ENCODE measurements at places on chromosomes 3 and 15.

DNA sequence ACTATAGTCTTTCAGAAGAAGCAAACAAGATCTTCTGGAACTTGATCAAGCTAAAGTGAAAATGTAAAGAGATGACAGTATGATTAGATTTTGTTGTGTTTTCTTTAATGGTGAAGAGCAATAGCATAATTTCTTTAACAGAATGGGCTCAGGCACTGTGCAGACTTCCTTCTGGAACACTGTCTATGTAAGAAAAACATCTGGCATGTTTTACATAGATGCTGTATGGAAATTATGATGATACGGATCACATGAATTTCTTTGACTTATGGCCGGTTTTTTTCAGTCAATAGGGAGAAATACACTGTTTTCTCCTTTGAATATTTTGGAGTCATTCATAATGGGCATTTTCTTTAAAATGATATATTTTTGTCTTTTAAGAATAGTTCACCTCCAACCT is 42.6 kb downstream of the PHLDB2 start:
- DNase-seq, result no peak

DNA sequence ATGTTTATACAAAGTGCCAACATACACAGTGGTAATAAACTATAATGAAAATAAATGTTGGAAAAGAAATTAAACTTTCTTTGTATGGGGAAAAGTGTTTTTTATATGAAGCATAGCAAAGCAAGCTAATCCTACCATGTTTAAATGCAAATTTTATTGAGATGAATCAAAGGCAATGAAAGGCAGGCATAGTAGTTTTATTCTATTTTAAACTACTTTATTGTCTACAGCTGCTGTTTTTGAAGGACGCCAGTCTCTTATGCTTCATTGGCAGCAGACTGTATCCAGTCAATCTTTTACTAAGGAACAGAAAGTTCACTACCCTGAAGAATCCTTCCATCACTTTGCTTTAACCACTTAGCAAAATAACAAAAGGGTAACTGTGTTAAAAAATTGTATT is 761.0 kb downstream of the ROBO2 start:
- DNase-seq, result no peak

- no peak for DNase-seq
Observed at GRCh38 chr3:10523561-10523960, 18.2 kb upstream of the ATP2B2 start.

GRCh38 chr3:171195686-171196085 is 169.2 kb upstream of the SLC2A2 start:
- no peak for DNase-seq

DNA sequence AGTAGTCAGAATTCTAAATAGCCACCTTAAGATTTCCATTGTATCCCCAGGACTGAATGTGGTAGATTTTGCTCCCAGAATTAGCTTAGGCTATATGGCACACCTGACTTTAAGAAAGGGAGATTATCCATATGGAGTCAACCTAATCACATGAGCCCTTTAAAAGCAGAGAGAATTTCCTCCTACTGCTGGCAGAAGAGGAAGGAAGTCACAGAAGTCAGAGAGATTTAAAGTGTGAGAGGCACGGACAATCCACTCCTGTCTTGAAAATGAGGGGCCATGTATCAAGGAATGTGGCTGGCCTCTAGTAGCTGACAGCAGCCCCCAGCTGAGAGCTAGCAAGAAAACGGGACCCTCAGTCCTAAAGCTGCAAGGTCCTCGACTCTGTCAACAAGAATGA is 26.8 kb downstream of the LRRC31 start:
- DNase-seq, result no peak

DNA sequence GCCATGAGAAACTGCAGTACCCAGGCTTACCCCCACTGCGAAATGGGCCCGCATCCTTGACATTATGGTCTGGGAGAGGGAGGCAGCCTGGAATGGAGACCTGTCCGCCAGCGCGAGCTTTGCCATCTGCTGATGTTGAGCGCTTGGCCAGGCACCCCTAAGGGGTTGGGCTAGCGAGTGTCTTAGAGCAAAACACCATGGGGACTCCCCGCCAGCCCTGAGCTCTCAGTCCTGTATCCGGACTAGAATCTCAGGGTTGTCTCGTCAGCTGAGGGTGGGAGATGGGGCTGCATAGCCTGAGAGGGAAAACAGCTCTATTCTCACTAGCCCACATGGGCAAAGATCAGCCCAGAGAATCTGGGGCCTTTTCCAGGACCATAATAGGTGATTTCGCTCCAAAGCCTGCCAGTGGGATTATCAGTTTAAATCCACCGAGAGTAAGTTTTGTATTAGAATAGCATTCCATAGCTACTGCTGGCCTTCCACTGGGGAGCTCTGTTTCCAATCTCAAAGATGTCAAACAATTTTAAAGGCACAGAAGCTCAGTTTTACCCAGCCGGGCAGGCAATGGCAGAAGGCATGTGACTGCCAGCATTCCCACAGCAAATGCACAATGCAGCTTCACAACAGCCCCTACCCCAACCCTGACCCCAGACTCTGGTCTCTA is 167.5 kb upstream of the TPM1 start:
- DNase-seq, result no peak

- DNase-seq, result peak; percentile 92
Observed at GRCh38 chr3:57918123-57918837, 89.9 kb upstream of the FLNB start.

DNA sequence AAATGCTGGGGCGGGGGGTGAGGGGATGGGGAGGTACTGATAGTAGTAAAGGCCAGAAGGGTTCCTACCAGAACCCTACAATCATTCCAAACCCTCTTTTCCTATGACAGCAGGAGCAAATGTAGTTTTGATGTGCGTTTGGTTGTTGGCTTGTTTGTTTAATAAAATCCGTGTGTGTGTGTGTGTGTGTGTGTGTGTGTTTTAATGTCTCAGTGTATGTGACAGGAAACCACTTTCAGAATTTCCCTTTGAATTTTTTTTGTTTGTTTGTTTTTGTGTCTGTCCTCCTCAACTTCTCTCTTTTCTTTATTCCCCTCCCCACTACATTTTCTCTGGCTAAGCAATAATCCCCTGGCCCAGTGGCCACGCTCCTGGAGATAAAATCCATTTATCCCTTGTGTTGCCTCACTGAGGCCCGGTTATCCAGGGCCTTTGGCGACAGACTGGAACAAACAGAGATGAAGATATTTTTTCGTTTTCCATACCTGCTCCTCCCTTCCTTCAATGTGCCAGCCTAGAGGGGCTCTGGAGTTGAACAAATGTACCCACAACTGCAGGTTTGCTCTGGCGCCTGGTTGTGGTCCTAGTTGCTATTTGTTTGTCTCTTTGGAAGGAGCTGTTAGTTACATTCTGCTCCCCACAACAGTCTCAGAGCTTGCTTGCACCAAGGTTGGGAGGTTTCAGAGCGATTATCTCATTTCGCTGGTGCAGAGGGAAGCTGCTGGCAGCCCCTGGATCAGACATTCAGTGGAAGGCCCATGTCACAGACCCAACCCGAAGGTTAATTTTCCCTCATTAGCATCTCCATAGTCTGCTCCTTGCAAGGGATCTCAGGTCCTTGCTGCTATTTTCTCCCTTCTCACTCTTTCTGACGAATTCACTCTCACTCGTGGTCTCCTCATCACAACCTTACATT is 17.9 kb downstream of the NR2F2 start:
- no peak for DNase-seq

DNA sequence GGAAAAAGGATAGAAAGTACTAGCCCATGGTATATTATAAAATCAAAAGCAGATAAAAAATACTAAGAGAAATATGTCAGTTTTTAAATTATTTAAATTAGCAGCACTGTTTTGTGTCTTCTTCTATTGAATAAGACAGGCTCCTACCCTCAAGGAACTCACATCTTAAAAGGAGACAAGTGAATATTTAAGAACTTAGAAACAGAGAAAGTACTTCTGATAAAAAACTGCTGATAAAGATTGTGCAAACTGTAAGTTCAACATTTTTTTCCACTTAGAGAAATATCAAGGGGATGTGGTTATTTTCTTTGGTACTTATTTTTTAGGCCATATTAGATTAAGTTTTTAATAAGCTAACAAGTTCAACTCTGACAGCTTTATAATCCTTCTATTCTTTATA is 3.0 kb upstream of the ANKRD28 start:
- no peak for DNase-seq

- no peak for DNase-seq
Observed at GRCh38 chr15:42705336-42705735, 31.6 kb downstream of the CDAN1 start.

GRCh38 chr3:102536456-102536855 is 101.6 kb downstream of the ZPLD1 start:
- peak; percentile 42 for DNase-seq

- peak; percentile 2 for DNase-seq
Observed at GRCh38 chr3:136667081-136667480, 85.1 kb downstream of the STAG1 start.

- peak; percentile 85 for DNase-seq
Observed at GRCh38 chr3:48694610-48695392, 9.1 kb upstream of the NCKIPSD start.

- no peak for DNase-seq
Observed at GRCh38 chr3:177124882-177125281, 72.4 kb downstream of the TBL1XR1 start.

- DNase-seq, result no peak
Observed at GRCh38 chr15:25860885-25861866, 2.0 kb downstream of the ATP10A start.

GRCh38 chr3:188439080-188439479 is 285.1 kb downstream of the LPP start:
- no peak for DNase-seq

DNA sequence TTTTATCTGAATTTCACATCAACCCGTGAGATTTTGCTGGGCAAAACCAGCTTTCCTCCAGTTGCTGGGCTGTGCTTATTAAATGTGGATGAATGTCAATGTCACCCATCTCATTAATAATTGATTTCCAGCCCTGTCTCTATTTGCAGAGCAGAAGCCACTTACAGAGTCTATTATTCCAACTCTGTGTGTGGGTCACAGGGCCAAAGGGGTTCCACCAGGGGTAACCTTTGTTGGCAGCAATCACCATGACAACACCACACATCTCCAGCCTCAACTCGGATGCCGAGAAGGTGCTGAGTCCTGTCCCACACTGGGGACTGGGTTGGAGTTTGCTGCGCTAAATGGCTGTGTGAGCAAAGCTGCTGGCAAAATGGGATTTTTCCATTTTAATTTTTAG is 51.1 kb upstream of the WNT5A start:
- no peak for DNase-seq

- DNase-seq, result no peak
Observed at GRCh38 chr15:88911766-88912118, 1.4 kb downstream of the MFGE8 start.

DNA sequence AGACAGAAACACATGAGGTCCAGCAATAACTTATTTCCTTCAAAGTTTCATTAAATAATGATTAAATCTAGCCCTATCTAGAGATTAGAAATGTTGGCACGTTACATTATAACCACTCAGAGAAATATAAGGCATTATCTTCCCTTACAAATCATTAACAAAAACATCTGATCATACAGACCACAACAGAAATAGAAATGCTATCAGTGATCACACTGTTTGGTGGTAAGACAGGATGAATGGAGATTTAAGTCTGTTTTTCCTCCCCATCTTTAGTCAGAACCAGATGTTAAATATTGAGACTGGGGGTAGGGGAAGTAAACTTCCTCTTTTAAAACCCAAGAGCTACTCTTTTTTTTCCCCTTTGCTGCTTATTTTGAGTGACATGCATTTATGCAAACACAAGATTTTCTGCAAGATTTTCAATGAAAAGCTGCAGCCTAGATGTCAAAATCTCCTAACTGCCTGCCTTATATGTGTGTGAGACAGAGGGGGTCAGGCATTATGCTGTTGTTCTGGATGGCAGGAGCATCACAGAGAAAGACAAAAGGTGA is 70.4 kb downstream of the CBLB start:
- peak; percentile 29 for DNase-seq

GRCh38 chr15:38076786-38077185 is 142.3 kb downstream of the TMCO5A start:
- DNase-seq, result peak; percentile 78

- peak; percentile 31 for DNase-seq
Observed at GRCh38 chr3:154973851-154974250, 106.3 kb upstream of the MME start.

GRCh38 chr3:84724877-84725276 is 233.9 kb upstream of the CADM2 start:
- DNase-seq, result peak; percentile 96

DNA sequence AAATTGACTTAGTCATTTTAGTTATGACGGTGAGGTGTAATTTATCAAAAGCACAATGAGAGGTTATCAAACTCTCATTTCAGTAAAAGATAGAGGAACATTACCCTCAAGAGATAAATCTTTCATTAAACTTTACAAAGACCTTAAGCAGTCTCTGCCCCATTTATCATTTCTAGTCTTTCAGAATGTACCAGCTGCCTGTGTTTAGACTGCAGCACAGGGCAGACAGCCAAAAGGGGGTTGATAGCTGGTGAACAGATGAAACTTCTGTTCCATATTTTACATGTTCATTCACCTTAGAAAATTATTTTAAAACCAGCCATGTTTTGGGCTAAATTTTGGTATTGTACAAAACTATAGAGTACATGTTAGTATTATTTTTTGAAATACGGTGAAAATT is 514.6 kb upstream of the CNTN3 start:
- DNase-seq, result no peak

DNA sequence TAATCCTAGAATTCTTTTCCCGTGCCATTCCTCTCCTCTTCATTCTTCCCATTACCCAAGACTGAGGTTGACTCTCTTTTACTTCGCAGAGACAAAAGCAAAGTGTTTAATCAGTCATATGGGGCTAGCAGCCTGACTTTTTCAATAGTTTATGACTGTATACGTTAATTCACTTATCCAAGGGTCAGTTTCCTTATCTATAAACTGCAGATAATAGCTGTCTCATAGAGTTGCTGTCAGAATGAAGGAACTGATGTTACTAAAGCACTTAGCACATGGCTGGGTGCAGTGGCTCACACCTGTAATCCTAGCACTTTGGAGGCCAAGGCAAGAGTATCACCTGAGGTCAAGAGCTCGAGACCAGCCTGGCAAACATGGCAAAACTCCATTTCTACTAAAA is 43.5 kb upstream of the ULK4 start:
- DNase-seq, result no peak

DNA sequence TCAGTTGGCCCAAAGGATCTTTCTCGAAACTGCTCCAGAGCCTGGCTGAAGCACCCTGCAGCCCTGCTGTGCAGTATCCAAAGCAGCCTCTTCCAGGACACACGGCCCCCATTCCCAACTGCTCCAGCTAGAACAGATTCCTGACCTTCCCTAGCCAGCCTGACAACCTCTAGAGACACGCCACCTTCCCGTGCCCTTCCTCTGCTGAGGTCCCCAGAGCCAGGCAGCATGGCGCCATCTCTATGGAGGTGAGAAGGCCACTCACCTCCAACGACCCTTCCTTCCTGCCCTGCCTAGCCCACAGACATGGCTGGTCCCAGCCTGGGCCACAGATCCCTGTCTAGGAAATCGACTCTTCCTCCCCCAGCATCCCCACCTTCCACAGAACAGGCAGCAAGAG is 3.1 kb downstream of the KIF7 start:
- DNase-seq, result no peak

GRCh38 chr3:42159706-42160472 is 68.7 kb downstream of the TRAK1 start:
- no peak for DNase-seq

GRCh38 chr3:148457886-148458285 is 239.8 kb upstream of the AGTR1 start:
- no peak for DNase-seq

- no peak for DNase-seq
Observed at GRCh38 chr3:62284442-62284841, 88.9 kb downstream of the FEZF2 start.

All from fibroblast of skin of abdomen (primary cell).